ENCODE measurements at places on chromosomes 16 and 17.

DNA sequence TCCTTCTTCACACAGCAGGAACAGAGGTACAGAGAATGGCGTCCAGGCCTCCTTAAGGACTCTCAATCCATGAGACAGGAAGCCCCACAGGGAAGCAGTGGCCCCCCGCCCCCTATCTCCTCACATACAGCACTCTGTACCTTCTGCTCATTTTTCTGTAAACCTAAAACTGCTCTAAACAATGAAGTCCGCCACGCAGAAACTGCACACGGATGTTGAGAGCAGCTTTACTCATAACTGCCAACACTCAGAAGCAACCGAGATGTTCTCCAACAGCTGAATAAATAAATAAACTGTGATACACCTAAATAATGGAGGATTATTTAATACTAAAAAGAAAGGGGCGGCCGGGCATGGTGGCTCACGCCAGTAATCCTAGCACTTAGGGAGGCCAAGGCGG lies 9.9 kb downstream of the TBC1D16 start:
- DNase-seq: no peak

DNA sequence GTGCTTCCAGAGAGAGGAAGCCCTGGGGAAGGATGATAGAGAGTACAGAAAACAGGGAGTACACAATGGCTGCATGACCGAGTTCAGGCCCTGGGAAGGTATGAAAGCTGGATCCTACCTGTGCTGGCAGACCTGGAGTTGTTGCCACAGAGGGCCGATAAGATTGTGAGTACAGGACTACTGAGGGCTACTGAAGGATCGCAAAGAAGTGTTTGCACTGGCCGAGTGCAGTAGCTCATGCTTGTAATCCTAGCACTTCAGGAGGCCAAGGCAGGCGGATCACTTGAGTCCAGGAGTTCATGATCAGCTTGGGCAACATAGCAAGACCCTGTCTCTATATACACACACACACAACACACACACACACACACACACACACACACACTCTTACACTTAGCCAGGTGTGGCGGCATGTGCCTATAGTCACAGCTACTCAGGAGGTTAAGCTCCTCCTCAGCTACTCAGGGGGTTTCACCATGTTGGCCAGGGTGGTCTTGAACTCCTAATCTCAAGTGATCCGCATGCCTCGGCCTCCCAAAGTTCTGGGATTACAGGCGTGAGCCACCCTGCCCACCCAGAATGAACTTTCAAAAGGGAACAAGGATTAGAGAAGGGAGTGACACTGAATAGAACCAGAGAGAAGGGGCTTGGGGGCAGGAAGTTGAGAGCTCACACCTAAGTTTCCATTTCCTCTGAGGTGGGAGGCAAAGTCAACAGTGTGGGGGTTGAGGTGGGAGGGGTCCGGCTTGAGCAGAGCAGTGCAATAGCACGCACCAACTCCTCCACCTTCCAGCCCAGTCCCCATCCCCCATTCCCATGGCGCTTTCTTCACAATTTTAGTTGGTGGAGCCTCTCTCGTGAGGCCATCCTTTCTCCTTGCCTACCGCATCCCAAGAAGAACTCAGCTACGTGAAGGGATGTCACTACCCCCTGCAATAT lies 7.5 kb downstream of the SCIMP start:
- DNase-seq: peak; percentile 42

DNA sequence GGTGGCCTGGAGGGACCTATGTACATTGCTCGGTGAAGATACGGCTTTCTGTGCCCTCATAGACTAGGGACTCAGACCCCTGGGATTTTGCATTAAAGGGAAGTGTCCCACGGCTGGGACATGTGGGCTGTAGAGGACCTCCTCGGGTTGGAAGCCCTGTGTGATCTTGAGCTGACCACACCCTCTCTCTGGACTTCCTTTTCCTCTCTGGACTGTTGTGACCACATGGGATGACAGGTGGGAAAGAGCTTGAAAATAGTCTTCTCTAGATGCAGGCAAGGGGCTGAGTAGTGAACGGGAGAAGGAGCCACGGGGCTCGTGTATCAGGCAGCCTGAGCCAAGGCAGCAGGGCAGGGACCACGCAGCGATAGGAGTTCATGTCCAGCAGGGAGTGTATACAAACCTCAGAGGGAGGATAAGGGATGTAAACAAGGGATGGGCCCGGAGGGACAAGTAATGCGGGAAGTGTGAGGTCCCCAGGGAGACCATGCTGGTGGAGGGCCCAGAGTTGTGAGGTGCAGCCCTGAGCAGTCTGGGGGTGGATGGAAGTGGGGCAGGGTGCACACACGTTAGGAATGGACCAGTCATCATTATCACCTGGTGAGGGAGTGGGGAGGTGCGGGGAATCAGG lies 4.5 kb upstream of the SLC4A1 start:
- no peak for DNase-seq

GRCh38 chr17:1447052-1447451 lies 9.0 kb downstream of the CRK start:
- no peak for DNase-seq

DNA sequence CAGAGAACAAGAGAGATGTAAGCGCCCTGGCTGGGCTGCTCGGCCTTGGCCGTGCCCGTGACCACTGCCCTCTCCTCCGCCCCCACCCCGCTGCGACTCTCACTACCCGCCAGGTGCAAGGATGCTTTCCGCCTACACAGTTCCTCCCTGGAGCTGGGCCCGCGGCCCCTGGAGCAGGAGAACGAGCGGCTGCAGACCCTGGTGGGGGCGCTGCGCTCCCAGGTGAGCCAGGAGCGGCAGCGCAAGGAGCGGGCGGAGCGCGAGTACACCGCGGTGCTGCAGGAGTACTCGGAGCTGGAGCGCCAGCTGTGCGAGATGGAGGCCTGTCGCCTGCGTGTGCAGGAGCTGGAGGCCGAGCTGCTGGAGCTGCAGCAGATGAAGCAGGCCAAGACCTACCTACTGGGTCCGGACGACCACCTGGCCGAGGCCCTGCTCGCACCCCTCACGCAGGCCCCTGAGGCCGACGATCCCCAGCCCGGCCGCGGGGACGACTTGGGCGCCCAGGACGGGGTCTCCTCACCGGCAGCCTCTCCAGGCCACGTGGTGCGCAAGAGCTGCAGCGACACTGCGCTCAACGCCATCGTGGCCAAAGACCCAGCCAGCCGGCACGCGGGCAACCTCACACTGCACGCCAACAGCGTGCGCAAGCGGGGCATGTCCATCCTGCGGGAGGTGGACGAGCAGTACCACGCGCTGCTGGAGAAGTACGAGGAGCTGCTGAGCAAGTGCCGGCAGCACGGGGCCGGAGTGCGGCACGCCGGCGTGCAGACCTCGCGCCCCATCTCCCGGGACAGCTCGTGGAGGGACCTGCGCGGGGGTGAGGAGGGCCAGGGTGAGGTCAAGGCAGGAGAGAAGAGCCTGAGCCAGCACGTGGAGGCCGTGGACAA lies 9.2 kb upstream of the MRPL58 start:
- no peak for DNase-seq

GRCh38 chr17:40915199-40915661 lies 22.2 kb downstream of the KRT23 start:
- DNase-seq: no peak

DNA sequence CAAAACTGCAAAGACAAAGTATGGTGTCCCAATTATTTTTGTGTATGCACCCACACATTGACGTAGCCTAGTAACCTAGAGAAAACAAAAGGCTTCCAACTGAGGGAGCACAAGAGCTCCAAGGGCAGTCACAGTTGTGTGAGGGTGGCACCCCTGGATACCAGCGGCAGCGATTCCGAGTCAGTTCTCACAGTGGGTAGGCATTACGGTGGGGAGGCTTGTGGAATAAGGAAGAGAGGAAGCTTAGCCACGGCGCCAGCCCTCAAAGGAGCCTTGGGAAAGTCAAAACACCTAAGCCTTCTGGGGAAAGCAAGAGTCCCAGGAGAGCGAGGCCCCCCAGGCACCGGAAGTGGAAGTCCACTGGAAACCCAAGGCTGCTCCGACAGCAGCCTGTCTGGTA lies 31.0 kb upstream of the ADCY9 start:
- DNase-seq: no peak

DNA sequence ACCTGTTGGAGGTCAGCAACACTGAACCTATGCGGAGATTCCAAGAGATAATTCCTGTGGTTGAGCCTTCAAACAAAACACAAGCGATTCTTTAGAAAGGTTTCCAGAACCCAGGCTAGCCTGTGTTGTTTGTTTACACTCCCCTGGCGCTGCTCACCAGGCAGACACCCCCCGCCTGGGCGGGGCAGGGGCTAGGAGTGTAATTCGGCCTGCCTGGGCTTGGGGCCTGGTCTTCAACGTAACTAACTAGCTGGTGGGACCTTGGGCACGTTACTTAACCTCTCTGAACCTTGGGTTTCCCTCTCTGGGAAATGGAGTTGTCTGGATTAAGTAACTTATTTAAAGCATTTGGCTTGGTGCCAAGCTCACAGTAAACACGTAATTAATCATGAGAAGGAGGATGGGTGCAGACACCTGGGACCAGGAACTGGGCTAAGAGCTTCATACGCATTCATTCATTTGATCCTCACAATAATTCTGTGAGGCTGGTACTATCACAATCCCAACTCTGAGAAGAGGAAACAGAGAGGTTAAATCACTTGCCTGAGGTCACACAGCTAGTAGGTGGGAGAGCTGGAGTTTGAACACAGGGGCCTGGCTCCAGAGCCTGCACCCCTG lies 7.6 kb upstream of the ARHGAP27 start:
- no peak for DNase-seq

GRCh38 chr17:74619077-74619673 lies 4.4 kb downstream of the CD300E start:
- DNase-seq: no peak

DNA sequence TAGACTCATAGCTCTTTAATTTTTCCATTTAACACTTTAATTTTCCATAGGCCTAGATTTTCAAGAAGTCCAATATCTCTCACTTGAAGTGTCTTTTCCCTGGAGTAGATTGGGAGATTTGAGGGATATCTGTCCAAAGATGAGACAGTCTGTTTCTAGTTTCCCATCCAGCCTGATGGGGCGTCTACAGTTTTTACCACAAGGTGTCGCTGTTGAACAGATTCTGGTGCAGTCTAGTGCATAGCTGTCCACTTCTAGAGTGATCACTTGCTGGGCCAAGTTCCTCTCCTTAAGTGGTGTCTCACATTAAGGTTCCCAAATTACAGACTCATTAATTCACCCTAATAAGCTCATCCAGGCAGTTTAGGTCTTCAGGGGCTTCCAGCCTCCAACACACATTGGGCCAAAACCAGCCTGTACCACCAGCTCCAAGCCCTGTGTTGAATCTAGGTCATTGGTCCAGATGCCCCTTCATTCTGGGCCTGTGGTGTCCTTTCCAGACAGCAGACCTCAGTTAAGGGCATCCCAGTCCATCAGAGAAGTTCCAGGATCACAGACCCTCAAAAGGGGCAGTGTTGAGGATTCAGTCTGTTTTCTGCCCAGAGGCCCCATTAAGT lies 9.4 kb downstream of the SNX20 start:
- DNase-seq: no peak

GRCh38 chr17:42682722-42683403 lies 532 bp downstream of the CNTNAP1 start:
- no peak for DNase-seq

GRCh38 chr16:87576171-87576570 lies 26.1 kb upstream of the JPH3 start:
- no peak for DNase-seq

GRCh38 chr16:73049091-73049490 lies 1.2 kb upstream of the ZFHX3 start:
- DNase-seq: no peak

GRCh38 chr16:53565296-53565863 lies 62.4 kb upstream of the AKTIP start:
- no peak for DNase-seq

DNA sequence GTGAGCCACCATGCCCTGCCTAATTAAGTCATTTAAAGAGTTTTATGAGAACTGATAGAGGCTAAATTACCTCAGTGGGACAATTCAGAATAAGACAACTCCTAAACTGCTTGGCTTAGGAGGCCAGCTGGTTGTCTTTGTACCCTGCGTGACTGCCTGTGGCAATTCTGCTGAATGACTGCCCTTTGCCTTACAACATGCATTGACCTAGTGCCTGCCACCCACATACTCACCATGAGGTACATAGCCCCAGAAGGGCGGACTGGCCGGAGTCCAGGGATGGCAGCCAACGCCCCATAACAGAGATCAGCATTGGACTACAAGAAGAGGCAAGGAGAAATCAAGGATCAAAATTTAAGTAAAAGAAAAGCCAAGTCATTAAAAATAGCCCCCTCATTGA lies 7.3 kb downstream of the TAT start:
- DNase-seq: no peak

DNA sequence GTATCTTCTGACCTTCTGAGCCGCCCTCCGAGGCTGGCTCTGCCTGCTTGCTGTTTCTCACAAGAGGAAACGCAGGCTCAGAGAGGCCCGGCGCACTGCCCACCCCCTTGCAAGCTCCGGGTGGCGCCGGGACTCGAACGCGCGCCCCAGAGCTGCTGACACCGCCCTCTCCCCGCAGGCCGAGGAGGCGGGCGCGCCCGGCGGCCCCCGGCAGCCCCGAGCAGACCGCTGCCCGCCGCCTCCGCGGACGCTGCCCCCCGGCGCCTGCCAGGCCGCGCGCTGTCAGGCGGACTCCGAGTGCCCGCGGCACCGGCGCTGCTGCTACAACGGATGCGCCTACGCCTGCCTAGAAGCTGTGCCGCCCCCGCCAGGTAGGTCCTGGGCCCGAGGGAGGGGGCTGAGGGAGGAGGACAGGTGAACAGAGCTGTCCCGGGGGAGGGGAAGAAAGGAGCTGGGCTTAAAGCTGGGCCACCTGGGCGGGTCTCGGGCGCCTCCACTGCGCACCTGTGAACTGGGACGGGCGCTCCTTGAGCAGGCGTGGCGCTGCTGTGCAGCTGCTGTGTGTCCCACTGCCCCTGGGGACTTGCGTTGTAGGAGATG lies 18.2 kb downstream of the WFDC1 start:
- no peak for DNase-seq

GRCh38 chr16:24054741-24055491 lies 201.2 kb upstream of the CACNG3 start:
- no peak for DNase-seq

DNA sequence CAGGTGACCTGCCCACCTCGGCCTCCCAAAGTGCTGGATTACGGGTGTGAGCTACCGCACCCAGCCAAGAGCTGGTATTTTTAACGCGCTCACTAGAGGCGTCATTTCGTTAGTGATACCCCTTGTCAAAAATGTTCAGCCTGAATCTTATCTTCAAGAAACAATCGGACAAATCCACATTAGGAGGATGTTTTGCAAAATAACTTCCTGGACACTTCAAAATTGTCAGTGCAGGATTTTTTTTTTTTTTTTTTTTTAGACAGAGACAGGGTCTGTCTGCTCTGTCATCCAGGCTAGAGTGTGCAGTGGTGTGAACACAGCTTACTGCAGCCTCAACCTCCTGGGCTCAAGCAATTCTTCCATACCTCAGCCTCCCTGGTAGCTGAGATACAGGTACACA lies 63.0 kb downstream of the RMI2 start:
- DNase-seq: no peak

DNA sequence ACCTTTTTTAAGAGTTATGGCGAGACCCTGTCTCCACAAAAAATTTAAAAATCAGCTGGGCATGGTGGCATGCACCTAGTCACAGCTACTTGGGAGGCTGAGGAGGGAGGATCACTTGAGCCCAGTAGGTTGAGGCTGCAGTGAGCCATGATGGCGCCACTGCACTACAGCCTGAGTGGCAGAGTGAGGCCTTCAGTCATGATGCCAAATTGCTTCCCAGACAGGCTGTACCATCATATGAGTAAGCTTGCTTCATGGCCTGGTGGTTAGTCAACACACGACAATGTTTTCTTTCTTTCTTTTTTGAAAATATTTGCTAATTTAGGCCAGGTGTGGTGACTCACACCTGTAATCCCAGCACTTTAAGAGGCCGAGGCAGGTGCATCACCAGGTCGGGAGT lies 12.5 kb downstream of the NTAN1 start:
- no peak for DNase-seq

Data from germinal center (tissue), 1 donor.